ENCODE measurements at places on chromosomes 5 and 9.

GRCh38 chr9:136297016-136297691 lies 6.7 kb downstream of the CCDC187 start:
- DNase-seq, result no peak

DNA sequence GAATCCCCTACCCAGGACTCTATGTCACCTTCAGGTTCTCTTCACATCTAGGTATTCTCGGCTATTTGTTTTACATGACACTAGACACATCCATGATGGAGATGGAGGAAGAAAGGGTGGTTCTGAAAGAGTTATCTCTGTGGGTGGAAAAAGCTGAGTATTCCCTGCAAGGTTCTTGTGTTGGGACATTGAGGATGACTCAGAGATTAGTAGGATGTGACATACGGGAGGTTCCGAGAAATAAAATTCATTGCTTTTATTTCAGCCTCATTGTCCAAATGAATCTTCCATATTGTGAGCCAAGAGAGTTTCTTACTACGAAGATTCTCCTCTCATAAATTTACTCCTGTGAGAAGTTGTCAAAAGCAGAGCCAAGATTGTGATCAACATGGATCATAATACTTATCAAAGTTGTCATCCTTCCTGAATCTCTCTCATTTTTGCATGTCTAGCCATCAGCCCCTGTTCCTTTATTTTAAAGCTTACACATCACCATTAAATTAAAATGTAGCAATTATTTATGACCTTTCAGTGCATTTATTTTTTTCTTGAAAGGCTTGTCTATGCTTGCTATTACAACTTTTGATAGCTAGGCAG lies 370.0 kb downstream of the PSAT1 start:
- no peak for DNase-seq

DNA sequence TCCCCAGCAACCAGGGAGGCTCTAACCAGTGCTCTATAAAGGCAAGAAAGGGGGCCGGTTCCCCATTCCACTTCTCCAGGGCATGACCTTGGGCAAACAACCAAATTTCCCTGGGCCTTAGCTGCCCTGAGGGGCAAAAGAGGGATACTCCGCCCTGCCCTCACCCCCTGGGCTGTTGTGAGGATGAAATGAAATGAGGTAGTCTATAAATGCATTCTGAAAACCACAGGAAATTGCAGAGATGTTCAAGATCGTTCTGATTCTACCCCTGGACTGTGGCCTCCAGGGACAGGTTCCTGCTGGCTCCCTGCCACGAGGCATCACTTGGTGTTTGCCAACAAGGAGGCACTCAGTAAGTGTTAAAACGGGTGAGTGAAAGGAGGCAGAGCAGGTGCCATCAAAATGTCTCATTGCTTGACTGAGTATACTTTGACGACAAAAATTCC lies 5.7 kb downstream of the RAPGEF1 start:
- DNase-seq, result peak; percentile 59

- no peak for DNase-seq
These were observed 25.8 kb downstream of the FPGS start for GRCh38 chr9:127828262-127829031.

- DNase-seq, result no peak
These were observed 20.0 kb downstream of the TMEFF1 start for GRCh38 chr9:100492952-100493351.
